ENCODE measurements at places on chromosomes 7 and 10.

GRCh38 chr10:24872049-24872789 is 80.2 kb downstream of the PRTFDC1 start:
- DNase-seq, result no peak

- no peak for DNase-seq
Observed at GRCh38 chr10:102309236-102309635, 63.9 kb downstream of the GBF1 start.

DNA sequence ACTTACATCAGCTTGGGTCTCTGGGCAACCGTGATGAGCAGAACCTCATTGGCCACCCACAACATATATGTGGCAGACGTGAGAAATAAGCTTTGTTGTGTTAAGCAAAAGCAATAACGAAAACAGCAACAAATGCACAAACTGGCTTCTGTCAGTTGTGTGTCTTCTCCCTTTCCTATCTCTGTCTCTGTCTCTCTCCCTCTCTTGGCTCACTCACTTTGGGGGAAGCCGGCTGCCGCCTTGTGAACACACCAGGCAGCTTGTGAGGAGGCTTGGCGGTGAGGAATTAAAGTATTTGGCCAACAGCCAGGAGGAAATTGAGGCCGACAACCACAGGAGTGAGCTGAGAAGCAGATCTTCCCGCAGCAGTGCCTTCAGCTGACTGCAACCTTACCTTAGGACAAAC is 21.9 kb upstream of the CDCA7L start:
- peak; percentile 33 for DNase-seq

DNA sequence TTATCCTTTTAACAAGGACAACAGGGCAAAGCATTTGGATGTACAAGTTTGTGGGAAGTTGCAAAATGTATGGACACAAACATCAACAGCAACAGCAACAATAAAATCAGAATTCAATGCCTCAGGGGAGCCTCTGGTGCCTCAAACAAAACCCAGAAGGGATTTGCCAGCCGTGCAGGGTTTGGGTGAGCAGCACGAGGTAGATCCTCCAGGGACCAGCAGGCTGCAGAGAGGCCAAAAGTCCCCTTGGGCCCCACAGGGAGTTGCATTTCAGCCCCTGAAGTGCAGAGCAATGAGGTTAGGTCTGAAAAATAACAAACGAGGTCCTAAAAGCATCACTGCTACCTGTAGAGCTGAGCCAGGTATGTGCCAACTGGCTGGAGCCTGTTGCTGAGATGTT is 51.7 kb upstream of the CPXM2 start:
- no peak for DNase-seq

DNA sequence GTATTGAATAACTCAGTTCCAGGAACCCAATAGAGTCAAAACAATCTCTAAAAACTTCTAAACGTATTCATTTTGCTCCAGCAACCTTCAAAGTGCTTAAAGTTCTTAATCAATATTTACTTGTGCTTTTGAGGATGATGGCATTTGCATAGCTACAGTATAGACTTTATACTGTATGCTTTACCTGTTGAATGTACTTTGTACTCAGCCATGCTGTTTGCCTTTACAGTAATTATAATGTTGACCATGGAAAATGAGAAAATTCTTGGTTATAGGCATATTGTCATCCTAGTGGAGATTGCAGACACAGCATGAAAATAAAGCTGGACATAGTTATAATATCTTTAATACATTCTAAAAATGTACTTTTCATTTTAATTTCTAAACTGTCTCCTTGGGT is 762.7 kb upstream of the PHF14 start:
- DNase-seq, result no peak

DNA sequence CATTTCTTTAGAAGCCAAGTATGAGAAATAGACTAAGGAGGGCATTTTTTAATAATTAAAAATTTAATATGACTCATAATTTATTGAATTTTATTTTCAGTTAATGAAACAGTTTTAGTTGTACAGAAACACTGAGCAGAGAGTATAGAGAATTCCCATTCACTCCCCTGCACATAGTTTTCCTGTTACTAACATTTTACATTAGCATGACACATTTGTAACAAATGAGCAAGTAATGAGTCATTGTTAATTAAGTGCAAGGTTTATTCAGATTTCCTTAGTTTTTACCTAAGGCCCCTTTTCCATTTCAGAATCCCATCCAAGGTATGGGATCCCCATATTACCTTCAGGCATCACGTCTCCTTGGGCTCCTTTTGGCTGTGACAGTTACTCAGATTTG is 271.5 kb upstream of the FZD8 start:
- no peak for DNase-seq

GRCh38 chr10:6706725-6707124 is 126.6 kb upstream of the PRKCQ start:
- no peak for DNase-seq

DNA sequence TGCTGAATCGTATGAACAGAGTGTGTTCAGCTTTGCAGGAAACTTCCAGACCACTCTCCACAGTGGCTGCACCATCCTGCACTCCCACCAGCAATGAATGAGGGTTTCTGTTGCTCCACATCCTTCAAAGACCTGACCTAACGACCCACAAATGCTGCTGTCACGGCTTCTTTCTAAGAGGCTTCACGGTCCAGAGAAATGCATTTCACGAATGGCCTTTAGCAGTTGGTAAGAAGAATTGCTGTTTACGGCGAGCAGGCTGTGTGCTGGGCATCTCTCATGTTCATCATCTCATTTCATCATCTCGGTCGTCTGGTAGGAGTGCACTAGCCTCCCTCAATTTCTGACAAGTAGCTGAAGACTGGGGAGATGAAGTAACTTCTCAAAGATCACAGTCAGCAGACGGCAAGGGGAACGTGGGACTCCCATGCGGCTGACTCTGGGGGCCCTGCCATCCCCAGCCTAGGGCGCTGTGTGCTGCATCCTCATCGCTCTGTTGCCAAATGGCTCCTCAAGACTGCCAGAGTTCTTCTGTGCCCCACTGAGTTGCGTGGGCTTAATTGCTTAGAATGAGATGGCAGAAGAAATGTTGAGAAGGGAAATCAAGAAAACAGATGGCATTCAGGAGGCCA is 72.9 kb downstream of the ADARB2 start:
- no peak for DNase-seq

DNA sequence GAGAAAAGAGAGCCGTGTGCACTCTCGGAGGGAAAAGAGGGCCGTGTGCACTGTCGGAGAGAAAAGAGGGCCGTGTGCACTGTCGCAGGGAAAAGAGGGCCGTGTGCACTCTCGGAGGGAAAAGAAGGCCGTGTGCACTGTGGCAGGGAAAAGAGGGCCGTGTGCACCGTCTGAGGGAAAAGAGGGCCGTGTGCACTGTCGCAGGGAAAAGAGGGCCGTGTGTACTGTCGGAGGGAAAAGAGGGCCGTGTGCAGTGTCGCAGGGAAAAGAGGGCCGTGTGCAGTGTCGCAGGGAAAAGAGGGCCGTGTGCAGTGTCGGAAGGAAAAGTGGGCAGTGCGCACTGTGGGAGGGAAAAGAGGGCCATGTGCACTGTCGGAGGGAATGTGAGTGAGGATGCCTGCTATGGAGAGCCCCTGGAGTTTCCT is 188.7 kb downstream of the DNAJB6 start:
- no peak for DNase-seq

- DNase-seq, result no peak
Observed at GRCh38 chr7:5543361-5543760, 119.7 kb upstream of the TNRC18 start.

DNA sequence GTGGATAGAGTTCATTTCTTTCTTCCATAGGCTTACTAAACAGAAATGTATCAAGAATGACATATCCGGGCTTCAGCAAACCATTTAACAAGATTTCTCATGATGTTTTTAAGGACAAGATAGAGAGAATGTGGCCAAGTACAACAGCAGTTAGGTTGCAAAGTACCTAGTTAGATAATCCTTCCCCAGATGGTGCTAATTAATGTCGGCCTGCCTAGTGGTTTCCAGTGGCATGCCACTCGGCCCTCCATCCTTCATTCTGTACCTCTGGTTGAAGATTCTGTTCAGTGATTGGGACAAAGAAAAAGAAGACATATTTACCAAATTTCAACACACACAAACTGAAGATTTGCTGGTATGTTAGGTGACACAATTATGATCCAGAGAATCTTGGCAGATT is 212.1 kb downstream of the MACC1 start:
- DNase-seq, result no peak

GRCh38 chr7:112981966-112982365 is 104.7 kb downstream of the GPR85 start:
- DNase-seq, result no peak

DNA sequence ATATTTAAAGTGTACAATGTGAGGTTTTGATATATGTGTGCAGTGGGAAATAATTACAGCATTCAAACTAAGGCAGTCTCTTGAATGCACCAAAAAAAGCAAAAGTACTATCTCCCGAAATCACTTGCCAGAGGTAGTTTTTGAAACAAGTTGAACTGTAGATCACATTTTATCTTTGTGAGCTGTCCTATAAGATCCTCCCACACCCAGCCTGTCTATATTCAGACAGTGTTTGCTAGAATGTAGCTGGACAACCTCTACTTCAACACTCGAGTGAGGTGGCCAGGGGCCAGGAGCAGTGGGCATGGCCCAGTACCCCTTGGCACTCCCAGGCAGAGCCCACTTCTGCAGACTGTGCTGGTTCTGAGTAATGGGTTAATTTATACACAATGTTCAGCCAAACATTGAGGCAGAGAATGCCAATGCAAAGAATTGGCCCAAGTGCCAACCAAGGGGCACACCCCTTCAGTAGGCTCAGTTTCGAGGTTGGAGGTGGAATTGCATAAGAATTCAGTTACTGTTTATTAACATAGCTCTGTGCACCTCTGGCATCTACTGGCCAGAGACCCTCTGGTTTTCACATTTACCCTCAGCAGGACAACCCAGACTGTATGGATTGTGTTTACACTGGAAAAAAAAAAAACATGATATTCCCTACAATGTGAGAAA is 70.5 kb downstream of the AHR start:
- no peak for DNase-seq

- no peak for DNase-seq
Observed at GRCh38 chr10:50456719-50457118, 167.0 kb downstream of the SGMS1 start.

DNA sequence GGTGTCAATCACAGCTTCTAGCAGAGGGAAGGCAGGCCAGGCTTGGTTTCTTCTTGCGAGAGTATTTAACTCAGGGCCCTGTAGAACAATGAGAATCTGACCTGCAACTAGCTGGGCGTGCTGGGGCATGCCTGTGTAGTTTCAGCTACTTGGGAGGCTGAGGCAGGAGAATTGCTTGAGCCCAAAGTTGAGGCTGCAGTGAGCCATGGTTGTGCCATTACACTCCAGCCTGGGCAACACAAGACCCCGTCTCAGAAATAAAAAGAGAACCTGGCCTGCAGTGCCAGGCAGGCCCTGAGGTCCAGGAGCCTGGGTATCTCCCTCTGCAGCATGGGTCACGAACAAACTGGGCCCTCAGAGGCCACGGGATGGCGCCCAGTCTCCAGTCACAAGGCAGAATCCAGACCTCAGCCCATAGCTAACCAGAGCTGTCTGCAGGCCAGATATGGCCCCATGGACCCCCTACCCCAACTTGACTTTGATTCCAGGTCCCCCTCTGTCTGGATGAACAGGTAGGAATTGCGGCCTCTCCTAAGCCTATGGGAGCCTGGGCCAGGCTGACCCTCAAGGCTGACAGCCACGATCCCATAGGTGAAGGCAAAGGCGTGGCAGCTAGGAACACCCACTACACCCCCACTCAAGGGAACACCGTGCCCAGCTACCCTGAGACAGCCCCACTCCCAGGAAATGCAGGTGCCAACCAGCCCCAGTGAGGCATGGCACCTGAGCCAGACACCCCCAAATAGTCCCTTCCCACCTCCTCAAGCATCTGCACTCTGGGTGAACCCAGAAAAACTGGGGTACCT is 102.7 kb upstream of the TNRC18 start:
- DNase-seq, result no peak

DNA sequence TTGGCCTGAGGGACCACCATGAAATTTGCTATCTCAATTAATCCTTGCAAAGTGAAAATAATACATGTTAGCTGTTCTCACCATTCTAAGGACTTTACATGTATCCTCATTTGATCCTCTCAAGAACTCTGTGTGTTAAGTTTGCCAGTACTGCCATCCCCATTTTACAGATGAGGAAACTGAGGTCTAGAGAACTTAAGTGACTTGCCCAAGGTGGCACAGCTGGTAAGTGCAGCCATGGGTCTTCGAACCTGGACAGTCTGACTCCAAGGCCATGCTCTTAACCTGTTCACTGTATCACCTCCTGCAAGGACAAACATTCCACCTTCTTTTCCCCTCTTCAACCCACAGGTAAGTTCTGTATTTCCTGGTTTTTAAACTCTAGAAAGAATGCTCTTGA is 85.3 kb upstream of the NFE2L3 start:
- no peak for DNase-seq

GRCh38 chr7:12583176-12583575 is 12.7 kb downstream of the SCIN start:
- peak; percentile 36 for DNase-seq

GRCh38 chr10:129396021-129396722 is 70.9 kb upstream of the MGMT start:
- DNase-seq, result no peak

GRCh38 chr7:39547336-39547735 is 18.9 kb upstream of the YAE1 start:
- no peak for DNase-seq

DNA sequence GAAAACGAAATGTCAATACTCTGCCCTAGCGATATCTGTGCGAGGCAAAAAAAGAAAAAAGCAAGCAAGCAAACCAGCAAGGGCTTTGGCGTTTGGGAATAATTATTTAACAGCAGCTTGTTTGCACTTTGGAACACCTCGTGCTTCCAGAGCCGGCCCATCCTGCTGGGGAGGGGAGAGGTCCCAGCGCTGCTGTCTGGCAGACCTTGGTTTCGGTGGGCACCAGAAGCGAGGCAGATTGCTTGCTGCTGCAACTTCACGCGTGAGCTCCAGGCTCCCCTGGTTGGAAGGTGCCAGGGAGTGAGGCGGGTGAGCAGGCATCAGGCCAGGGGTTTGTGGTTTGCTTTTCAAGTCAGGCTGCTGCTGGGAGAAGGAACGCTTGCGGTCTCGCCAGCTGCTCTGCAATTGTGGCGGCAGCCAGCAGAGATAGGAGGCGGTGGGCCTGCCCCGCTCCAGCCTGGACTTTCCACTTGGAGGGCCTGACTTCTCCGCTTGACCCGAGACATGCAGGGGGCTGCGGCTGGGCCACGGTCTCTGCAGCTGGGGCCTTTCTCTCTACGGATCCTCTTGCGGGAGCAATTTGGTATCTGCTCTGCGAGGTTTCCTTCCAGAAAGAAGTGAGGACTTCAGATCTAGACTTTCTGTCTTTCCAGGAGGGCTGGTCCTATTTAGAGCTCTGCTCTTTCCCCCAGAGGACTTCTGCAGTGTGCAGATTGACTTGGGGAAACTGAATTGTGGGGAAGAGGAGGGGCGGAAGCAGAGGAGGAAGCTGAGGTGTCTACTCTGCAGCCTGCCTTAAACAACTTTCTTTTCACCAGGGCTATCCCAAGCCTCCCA is 131.4 kb downstream of the PRPF18 start:
- peak; percentile 29 for DNase-seq

- no peak for DNase-seq
Observed at GRCh38 chr10:107417446-107417845, 252.9 kb upstream of the SORCS1 start.

GRCh38 chr10:96263176-96263575 is 8.2 kb downstream of the BLNK start:
- no peak for DNase-seq

- no peak for DNase-seq
Observed at GRCh38 chr10:117431160-117431559, 55.9 kb upstream of the PDZD8 start.
